ENCODE measurements at places on chromosomes 6 and 20.

- no peak for DNase-seq
- H3K27ac ChIP-seq = no peak overlapping the region
- no peak overlapping the region for H3K4me3 ChIP-seq
- no peaks in the 10 kb centered on the region for H3K27me3 ChIP-seq
Measured at GRCh38 chr6:39441986-39442385, 119.5 kb upstream of the KCNK16 start.

GRCh38 chr6:63349401-63349800 lies 29.6 kb upstream of the LGSN start:
- H3K36me3 ChIP-seq = no peaks in the 10 kb centered on the region
- no peak overlapping the region for H3K27ac ChIP-seq
- H3K4me3 ChIP-seq = no peak overlapping the region
- no peaks in the 10 kb centered on the region for H3K27me3 ChIP-seq
- DNase-seq = no peak

GRCh38 chr6:155146205-155146604 lies 117.6 kb upstream of the CLDN20 start:
- H3K27ac ChIP-seq = no peak overlapping the region
- H3K4me1 ChIP-seq = peaks cover 24% of the 10 kb centered on the region
- H3K27me3 ChIP-seq = no peaks in the 10 kb centered on the region
- H3K4me3 ChIP-seq = no peak overlapping the region

DNA sequence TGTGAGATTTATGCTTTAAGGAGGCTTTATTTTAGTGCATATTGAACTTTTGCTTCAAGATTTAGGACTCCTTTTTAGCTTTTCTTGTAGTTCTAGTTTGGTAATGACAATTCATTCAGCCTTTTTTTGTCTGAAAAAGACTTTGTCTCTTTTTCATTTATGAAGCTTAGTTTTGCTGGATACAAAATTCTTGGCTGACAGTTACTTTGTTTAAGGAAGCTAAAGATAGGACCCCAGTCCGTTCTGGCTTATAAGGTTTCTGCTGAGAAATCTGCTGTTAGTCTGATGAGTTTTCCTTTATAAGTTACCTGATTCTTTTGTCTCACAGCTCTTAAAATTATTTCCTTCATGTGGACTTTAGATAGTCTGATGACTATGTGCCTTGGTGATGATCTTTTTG lies 142.8 kb upstream of the B3GAT2 start:
- H3K4me3 ChIP-seq = no peak overlapping the region
- H3K4me1 ChIP-seq = no peaks in the 10 kb centered on the region
- no peaks in the 10 kb centered on the region for H3K36me3 ChIP-seq
- no peak for DNase-seq
- no peak overlapping the region for H3K27ac ChIP-seq

- peak within 1 kb of the TSS; percentile 92 for H3K27ac ChIP-seq
- H3K27me3 ChIP-seq = peaks cover 71% of the 10 kb centered on the region
- H3K4me3 ChIP-seq = peak within 1 kb of the TSS; percentile 89
- H3K4me1 ChIP-seq = peaks cover 8% of the 10 kb centered on the region
Measured at GRCh38 chr20:18057101-18057993, at the start of gene OVOL2. Gene OVOL2 (minus strand): TSS chr20:18057916. CDS start chr20:18057634, 282 bp downstream.

- peaks cover 16% of the 10 kb centered on the region for H3K4me1 ChIP-seq
- no peak overlapping the region for H3K4me3 ChIP-seq
- peaks cover 50% of the 10 kb centered on the region for H3K27me3 ChIP-seq
- no peak overlapping the region for H3K27ac ChIP-seq
- no peak for DNase-seq
Measured at GRCh38 chr20:22929661-22930060, 105.5 kb upstream of the SSTR4 start.

GRCh38 chr20:21303872-21304586 lies 898 bp downstream of the XRN2 start:
- DNase-seq = no peak
- peaks cover 6% of the 10 kb centered on the region for H3K27me3 ChIP-seq
- H3K4me1 ChIP-seq = peaks cover 23% of the 10 kb centered on the region

DNA sequence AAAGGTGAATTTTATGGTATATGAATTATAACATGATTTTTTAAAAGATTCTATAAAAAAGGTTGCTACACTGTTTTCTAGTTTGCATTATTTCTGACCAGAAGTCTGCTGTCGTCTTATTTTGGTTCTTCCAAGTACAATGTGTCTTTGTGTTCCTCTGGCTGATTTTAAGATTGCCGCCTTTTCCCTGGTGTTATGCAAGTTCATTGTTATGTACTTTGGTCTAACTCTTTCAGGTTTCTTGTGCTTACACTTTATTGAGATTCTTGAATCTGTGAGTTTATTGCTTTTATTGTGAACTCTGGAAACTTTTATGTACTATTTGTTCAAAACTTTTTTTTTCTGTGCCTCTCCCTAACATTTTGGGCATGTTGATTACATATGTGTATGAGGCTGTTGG lies 109.8 kb downstream of the RFX6 start:
- H3K4me3 ChIP-seq = no peak overlapping the region
- no peaks in the 10 kb centered on the region for H3K4me1 ChIP-seq
- H3K27me3 ChIP-seq = no peaks in the 10 kb centered on the region
- DNase-seq = no peak
- no peak overlapping the region for H3K27ac ChIP-seq

DNA sequence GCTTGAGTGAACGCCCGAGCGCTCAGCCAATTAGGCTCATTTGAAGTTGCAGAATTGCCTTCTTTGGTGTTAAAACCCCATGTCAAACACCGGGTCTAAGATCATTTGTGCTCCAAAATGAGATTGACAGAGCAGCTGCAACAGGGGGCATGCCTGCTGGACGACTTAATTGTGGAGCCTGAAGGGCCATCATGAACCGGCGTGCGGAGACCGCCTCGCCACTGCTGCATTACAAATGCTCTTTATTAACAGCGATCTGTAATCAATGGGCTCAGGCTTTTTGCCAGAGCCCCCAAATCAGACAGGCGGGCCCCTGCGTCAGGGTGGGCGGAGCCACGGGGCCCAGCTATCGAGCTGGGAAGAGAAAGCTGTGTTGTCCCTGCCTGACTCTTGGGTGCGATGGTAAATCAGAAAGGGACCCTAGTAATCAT lies 183.2 kb downstream of the SIM1 start:
- no peak for DNase-seq
- no peaks in the 10 kb centered on the region for H3K36me3 ChIP-seq
- peaks cover 10% of the 10 kb centered on the region for H3K4me1 ChIP-seq
- no peak overlapping the region for H3K27ac ChIP-seq

DNA sequence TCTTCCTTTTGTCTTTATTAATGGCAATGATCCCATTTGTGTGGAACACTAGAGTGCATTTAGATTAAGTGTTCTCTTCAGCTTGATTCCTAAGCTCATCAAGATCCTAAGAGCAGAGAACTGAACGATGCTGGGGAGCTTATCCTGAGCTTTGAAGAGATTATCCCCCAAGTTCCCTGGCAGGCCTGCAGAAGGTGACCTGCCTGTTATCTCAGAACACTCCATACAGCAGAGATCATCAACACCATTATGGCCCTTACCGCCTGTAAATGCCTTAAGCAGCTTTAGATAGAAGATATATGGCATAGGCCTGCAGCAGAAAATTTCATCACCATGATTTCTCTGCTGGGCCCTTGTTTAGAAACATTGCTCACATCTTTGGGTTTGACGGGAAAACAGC lies 779.9 kb upstream of the MAP3K7 start:
- no peaks in the 10 kb centered on the region for H3K4me1 ChIP-seq
- H3K27ac ChIP-seq = no peak overlapping the region
- no peaks in the 10 kb centered on the region for H3K36me3 ChIP-seq
- DNase-seq = no peak
- H3K27me3 ChIP-seq = no peaks in the 10 kb centered on the region
- no peak overlapping the region for H3K4me3 ChIP-seq

GRCh38 chr20:44597930-44598329 lies 15.6 kb downstream of the PKIG start:
- H3K27ac ChIP-seq = no peak overlapping the region
- no peak for DNase-seq

GRCh38 chr20:5529331-5530148 lies 212.8 kb upstream of the PROKR2 start:
- H3K27ac ChIP-seq = peak overlapping the region; percentile 58
- peaks cover 10% of the 10 kb centered on the region for H3K4me1 ChIP-seq
- H3K27me3 ChIP-seq = peaks cover 3% of the 10 kb centered on the region
- no peaks in the 10 kb centered on the region for H3K36me3 ChIP-seq
- DNase-seq = peak; percentile 81

- peaks cover 24% of the 10 kb centered on the region for H3K4me1 ChIP-seq
- peak overlapping the region; percentile 89 for H3K27ac ChIP-seq
- H3K4me3 ChIP-seq = no peak overlapping the region
- DNase-seq = no peak
- H3K27me3 ChIP-seq = no peaks in the 10 kb centered on the region
- H3K36me3 ChIP-seq = no peaks in the 10 kb centered on the region
Measured at GRCh38 chr20:57308451-57309271, 20.9 kb upstream of the SPO11 start.

DNA sequence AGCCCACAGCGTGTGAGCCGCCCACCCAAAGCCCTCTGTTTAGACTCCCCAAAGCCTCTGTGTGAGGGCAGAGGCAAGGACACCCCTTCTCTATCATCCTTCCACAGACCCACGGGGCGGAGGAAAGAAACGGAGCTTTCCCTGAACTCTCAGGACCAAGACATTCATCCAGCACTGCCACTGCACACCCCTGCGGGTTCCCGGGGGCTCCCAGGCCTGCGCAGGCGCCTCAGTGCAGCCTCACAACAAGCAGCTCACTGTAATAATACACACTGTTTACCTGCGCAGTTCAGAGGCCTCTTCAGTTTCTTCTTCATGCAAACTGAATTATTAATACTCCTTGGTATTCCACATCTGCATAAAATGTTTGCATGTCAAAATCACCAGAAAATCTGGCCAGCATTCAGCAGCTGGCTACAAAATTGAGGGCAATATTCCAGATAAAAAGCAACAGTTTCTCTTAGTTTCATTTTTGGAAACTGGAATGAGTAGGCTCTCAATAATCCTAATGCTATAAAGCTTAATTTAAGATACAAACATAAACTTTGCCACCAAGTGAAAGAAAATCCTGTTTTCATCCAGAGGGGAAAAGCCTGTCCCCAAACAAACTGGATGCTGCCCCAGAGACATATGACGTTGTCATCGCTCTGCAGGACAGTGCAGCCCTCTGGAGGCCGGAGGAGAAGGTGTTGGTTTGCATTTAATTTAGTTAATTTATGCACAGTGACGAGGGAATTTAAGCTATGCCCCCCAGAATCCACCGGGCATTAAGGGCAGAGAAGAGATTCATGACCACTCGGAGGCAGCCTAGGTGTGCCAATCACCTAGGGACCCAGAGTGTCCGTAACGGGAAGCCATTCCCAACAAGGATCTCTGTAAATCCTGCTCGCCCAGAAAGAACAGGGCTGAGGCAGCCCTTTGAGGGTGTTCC lies 45.3 kb downstream of the NINL start:
- no peak for DNase-seq
- H3K4me1 ChIP-seq = peaks cover 38% of the 10 kb centered on the region
- H3K4me3 ChIP-seq = no peak overlapping the region
- H3K27me3 ChIP-seq = no peaks in the 10 kb centered on the region
- no peak overlapping the region for H3K27ac ChIP-seq

DNA sequence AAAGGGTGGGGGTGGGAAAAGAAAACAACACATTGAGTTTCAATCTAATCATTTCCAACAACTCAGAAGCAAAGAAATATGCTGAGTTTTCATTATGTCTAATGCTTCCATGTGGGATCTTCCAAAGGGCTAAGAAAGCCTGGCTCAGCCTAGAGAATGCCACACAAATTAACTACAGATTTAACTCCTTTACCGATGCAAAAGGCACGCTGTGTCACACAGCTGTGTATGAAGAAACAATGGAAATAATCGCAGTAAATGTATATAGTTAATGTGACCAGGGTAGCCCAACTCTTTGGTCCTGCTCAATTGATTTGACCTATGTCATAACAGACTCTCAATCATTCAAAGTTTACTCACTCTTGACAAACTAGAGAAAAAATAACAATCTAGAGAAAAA lies 17.8 kb downstream of the B4GALT5 start:
- H3K36me3 ChIP-seq = peaks cover 4% of the 10 kb centered on the region
- H3K27me3 ChIP-seq = no peaks in the 10 kb centered on the region
- no peak overlapping the region for H3K4me3 ChIP-seq
- no peak for DNase-seq
- peaks cover 54% of the 10 kb centered on the region for H3K4me1 ChIP-seq

DNA sequence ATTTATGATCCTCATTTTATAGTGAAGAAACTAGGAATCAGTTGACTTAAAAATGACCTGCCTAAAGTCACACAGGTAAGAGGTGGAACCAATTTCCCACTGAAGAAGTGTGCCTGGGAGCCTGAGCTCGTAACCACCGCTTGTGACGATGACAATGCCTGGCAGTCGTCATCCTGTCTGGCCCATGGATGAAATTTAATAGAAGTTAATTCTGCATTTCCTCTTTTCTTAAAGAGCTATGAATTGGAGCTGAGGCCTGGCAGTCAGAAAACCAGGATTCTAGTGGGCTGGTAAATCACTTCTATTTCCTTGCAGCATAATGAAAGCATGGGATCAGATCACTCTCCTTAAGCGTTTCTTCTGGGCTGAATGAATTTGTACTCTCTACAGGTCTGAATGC lies 200.0 kb upstream of the SGK1 start:
- peaks cover 2% of the 10 kb centered on the region for H3K27me3 ChIP-seq
- H3K4me3 ChIP-seq = no peak overlapping the region
- no peak for DNase-seq
- no peaks in the 10 kb centered on the region for H3K36me3 ChIP-seq

DNA sequence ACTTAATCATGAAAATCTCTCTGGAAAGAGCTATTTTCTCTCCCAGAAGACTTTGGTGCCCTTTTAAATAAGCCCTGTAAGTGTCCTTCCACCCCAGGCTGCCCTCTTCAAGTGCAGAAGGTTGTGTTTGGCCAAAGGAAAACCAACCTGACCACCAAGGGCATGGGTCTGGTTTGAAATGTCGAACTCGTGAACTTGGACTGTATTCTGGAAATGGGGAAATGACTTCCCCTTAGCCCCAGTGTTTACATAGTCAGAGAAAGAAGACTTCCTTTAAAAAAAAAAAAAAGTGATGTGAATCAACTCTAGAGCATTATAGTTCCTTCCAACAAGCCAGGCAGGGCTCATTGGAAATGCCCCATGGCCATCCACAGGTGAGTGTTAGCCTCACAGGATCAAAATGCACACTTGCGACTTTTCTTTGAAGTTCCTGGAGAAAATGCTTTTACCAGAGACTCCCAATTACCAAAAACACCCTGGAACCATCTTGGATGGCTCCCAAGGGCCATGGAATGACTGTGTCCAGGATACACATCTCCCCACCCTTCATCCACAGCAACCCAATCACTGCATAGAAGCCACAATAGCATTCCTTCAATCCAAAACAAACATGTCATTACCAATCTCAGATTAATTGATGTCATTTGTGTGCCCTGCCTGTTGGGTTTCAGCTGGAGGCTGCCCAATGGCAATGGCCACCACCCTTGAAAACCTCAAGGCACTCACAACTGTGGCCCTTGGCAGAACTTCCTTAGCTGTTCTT lies 133.8 kb downstream of the CLIC5 start:
- no peak overlapping the region for H3K4me3 ChIP-seq
- H3K4me1 ChIP-seq = peaks cover 40% of the 10 kb centered on the region
- no peaks in the 10 kb centered on the region for H3K36me3 ChIP-seq
- peaks cover 2% of the 10 kb centered on the region for H3K27me3 ChIP-seq
